Stimulated activated naive CD8-positive, alpha-beta T cell treated with anti-CD3 and anti-CD28 coated beads, Interleukin-15, amount 100 ng/mL, for 72 hours (primary cell): ENCODE measurements at places on chromosomes 2 and 18.
A peak's percentile ranks its signal among the peaks of the same experiment; 100 is the strongest.

DNA sequence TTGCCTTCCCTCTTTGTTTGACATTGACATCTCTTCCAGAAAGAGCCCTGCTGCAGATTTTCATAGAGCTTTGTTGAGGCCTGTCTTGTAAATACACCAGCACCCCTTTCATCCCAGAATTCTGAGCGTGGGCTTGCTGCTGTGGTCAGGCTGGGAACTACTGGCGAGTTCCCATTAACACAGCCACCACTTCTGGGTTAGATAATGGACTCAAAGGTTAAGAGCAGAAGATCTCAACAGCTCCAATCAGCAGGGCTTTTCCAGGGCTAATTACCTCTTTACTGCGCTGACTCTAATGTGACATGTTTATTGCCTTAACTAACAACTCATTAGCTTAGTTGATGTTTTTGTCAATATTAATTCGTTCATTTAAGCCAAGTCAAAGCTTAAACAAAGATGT is 235.9 kb upstream of the BOD1L2 start:
- DNase-seq = no peak

GRCh38 chr2:14516844-14517243 is 115.7 kb upstream of the LRATD1 start:
- no peak for DNase-seq

DNA sequence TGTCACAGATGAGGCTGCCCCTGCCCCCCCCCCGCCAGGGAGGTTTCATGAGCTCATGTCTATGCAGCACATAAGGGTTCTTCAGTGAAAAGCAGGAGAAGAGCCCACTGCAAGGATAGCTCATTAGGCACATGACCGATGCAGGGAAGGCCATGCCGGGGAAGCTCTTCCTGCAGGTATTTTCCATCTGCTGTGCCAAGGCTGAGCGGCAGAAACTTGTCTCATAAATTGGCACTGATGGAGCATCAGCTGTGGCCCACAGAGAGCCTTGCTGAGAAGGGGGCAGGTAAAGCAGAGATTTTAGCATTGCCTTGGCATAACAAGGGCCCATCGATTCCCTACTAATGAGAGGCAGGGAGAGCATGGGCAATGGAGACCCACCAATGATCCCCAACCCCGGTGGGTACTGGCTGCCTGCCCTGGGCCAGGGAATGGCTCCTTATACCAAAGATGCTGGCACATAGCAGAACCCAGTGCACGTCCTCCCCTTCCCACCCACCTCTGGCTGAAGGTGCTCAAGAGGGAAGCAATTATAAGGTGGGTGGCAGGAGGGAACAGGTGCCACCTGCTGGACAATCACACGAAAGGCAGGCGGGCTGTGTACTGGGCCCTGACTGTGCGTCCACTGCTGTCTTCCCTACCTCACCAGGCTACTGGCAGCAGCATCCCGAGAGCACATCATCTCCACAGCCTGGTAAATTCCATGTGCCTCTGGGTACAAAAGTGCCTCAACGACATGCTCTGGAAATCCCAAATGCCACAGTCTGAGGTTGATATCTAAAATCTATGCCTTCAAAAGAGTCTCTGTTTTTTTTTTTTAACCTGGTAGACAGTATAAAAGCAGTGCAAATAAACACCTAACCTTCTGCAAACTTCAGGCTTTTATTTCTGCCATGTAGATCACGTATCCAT is 41.4 kb downstream of the STEAP3 start:
- DNase-seq = peak; percentile 33

DNA sequence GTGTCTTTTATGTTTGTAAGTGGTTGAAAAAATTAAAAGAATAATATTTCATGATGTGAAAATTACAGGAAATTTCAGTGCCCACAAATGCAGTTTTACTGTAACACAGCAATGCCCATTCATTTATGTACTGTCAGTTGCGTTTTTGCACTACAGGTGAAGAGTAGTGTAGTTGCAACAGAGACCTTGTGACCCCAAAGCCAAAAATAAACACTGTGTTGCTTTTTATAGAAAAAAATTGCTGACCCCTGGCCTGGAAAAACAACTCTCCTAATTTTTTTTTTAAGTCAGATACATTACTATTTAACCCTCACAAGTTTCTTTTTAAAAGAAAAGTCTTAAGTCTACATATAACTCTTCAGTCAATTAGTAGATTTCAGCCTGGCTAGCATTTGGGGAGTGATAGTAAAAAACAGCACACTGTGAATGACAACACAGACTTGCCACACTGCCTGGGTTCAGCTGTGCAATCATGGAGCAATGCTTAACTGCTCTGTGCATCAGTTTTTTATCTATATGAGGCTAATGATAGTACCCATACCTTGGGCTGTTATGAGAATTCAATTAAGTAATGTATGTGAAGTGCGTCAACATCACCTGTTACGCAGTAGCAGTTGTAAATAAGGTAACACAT is 8.1 kb downstream of the KLHL14 start:
- DNase-seq = no peak

DNA sequence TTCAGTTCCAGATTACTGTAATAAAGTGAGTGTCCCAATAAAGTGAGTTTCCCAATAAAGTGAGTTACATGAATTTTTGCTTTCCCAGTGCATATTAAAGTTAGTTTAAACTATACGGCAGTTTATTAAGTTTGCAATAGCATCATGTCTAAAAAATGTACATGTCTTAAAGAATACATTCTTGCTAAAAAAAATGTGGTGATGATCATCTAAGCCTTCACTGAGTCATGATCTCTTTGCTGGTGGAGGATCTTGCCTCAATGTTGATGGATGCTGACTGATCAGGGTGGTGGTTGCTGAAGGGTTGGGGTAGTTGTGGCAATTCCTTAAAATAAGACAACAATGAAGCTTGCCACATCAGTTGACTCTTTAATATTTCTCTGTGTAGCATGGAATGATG is 664.2 kb downstream of the TDRD15 start:
- DNase-seq = no peak
